Activated effector memory CD4-positive, alpha-beta T cell treated with Interleukin-2 at 50 U/mL for 16 hours (primary cell): ENCODE measurements at places on chromosomes 1 and 21.

GRCh38 chr1:100565533-100565932 lies 27.6 kb downstream of the GPR88 start:
- DNase-seq = no peak

- no peak for DNase-seq
Measured at GRCh38 chr1:230747890-230748800, 957 bp downstream of the CAPN9 start.

DNA sequence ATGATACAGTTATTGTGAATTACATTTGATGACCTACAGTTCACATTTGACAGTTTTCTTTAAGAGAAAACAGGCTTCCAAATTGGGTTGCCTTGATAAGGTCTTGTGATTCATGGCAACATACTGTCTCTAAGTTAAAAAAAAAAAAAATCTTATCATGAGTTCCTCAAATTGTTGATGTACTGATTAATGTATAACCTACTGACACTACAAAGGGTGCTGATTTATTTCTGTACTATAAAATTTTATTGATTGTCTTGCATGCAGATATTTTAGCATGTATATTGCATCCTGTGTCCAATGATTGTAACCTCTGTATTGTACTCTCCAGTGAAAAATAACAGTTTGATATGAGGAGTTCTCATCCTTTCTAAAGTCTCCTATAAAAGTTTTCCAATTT lies 197.3 kb upstream of the IVNS1ABP start:
- DNase-seq = no peak

DNA sequence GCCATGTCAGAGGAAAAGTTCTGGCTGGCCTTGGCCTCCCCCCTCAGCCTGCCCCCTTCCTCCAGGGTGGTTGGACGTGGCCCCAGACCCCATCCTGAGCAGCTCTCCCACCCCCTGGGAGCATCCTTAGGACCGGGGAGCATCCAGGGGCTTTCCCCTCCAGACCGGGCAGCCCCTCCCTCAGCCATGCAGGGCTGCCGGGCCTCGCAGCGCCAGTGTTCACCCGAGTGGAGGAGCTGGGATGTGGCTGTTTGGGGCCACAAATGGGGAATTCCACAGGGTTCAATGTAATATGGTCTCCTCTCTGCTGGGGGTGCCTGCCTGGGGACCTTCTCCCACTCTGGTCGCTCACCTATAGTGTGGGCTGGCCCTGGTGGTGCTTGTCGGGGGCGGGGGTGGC lies 4.2 kb upstream of the PFKL start:
- no peak for DNase-seq

DNA sequence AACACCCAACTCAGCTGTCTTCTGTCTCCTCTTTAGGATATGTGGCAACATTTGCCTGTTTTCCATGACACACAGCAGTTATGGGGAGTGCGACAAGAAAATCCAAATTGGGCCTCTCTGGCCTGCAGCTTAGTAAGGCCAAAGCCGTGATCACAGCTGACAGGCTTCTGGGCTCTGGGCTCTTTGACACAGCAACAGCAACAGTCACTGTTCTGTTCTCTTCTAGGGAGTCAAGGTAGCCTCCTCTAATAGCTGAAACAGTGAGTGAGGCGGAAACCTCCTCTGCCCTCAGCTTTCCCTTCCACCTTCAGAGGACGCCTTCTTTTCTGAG lies 19.0 kb downstream of the CLCA1 start:
- no peak for DNase-seq

GRCh38 chr21:36516281-36516680 lies 36.4 kb upstream of the CLDN14 start:
- no peak for DNase-seq

GRCh38 chr21:29788752-29789151 lies 151.0 kb downstream of the GRIK1 start:
- DNase-seq = no peak

DNA sequence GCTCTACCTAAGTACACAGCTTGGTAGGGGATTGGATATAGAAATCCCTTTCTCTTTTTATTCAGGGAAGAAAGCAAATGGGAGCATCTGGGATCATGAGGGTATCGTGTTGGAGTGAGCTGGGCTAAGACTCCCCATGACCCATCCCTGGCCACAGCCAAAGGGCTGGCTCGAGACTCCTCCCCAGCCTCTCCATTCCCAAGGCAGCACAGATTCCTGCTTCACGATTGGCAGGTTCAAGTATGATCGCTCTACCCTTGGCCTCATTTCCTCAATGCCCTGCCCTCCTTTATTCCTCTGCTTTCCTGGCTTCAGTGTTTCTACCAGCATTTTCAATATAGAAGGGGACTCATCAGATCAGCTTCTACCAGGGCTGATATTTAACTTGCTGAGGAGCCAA lies 89.7 kb downstream of the ATP1A1 start:
- DNase-seq = no peak
